ENCODE measurements at places on chromosomes 16 and 17.

DNA sequence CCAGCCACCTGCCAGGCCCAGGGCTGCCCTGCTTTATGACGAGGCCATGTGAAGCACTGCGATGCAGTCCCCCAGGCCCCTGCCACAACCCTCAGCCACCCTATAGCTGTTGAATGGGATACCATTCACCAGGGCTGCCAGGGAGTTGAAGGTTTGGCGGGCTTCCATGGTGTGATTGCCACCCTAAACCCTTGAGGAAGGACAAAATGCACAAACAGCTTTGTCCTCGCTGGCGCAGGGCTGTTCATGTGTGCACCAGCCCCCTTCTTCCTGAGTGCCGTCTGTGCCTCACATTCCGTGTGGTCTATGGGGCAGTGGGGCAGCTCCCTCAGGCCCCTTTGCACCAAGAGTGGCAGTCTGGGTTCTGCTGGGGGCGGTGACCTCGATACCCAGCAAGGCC is 25.3 kb downstream of the NARF start:
- DNase-seq: no peak

DNA sequence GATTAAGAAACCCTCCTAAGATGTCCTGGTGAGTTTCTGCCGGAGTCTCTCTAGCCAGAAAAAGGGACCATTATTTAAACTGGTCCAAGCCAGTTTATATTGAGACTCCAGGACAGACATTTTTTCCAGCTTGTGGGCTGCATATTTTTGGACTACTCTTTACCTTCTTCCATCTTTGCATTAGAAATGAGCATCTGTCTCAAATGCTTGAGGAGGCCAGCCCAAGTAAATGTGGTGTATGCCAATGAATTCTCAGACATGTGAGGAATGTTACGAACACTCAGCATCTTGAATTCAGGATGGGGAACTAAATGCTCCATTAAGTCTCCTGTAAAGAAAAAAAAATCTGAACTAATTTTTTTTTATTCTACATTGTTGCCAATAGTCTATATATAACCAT is 18.4 kb downstream of the TUBD1 start:
- DNase-seq: no peak

DNA sequence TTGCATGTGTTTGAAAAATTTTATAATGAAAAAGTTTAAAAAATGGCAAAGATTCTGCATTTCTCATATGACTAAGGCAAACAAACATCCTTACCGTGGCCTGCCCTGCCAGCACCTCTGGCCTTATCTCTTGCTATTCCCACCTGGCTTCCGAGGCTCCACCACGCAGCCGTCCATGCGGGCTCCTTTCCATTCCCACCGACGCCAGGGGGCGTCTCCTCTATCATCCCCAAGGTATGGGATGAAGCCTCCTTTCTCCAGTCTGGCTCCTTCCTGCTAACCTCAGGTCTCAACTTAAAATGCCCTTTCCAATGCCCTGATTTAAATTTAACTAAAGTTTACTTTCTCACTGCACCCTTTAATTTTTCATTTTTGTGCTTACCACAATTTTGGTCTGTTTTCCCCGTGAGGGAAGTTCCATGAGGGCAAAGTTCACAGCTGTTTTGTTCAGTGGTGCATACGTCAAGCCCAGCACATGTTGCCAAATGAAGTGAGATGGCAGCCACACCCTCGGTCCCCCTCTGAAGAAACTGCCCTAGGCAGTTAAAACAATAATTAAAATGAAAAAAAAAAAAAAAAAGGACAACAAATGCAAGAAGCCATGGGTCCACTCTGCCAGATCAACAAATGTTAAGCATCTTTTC is 13.3 kb upstream of the SDK2 start:
- DNase-seq: peak; percentile 5

DNA sequence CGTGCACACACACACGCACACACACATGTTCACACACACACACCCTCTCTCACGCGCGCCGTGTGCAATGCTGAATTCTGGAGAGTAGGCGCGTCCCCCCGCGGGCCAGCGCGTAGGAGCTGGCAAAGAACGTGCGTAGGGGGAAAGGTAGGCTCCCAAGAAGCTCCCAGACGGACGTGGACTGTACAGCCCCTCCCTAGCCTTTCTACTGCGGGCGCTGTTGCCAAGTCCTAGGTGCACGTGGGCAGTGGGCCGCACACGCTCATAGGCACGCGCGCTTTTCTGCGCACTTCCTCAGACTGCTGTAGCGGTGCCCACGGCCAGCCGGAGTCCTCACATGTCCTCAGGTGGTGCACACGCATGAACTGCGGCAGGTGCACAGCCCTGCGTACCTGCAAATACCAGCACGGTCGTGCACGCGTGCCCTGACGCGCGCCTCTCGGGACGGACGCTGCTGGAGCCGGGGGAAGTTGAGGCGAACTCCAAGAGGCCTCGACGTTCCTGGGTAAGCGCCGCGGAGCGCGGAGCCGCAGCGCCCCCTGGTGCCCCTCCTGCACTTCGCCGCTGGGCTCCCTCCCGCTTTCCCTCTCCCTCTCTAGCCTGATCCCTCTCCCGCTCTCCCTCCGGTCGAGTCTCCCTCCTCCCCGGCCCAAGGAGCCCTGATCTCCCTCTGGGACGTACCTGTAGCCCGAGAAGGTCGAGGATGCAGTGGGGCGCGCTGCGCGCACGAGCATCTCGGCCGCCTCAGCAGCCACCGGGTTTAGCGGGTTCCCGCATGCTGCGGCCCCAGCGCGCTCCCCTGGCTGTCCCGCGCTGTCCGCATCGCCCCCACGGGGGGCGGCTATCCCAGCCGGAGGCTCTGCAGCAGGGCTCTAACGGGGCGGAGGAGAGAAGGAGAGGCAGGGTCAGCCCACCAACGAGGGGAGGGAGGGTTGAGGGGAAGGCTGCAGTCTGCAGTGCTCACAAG is 749 bp downstream of the GRIN2A start:
- DNase-seq: peak; percentile 2

GRCh38 chr17:16273499-16273898 is 56.5 kb downstream of the PIGL start:
- no peak for DNase-seq

GRCh38 chr17:76102944-76103273 is 678 bp downstream of the EXOC7 start:
- peak; percentile 13 for DNase-seq

DNA sequence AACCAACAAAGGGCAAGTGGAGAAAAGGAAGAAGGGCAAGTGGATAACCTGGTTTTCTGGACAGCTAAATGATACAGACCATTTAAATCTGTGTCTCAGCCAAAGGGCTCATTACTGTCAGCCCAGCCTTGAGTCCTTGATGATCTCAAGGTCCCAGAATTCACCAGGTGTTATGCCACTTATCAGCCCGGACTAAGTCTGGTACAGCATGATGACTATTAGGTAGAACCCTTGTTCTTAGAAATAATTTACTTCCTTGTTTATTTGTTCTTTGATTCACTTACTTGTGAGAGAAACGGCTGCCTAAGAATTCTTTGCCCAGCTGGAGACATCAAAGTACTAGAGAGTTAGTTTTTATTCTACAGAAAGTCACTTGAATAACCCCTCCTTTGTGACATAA is 3.5 kb downstream of the PDILT start:
- DNase-seq: peak; percentile 20

- DNase-seq: no peak
These were observed 25.9 kb downstream of the LPCAT2 start for GRCh38 chr16:55534756-55535155.

DNA sequence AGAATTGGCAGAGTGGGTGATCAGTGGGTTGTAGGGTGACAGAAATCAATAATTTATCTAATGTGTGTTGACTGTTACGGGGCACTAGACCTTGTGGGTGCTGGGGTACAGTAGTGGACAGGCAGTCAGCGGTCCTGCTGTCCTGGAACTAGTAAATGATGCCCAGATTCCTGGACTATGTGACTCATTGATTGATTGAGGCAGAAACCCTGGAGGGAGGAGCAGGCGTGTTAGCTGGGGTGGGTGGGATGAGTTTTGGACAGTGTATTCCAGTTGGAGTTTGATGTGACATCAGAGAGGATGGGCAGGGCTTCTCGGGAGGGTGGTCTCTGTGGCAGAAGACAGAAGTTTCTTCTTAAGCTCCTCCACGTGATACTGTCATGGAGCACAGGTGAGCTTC is 24.4 kb downstream of the PRMT7 start:
- DNase-seq: no peak

- DNase-seq: no peak
These were observed 11.1 kb upstream of the MMP2 start for GRCh38 chr16:55467898-55468297.

DNA sequence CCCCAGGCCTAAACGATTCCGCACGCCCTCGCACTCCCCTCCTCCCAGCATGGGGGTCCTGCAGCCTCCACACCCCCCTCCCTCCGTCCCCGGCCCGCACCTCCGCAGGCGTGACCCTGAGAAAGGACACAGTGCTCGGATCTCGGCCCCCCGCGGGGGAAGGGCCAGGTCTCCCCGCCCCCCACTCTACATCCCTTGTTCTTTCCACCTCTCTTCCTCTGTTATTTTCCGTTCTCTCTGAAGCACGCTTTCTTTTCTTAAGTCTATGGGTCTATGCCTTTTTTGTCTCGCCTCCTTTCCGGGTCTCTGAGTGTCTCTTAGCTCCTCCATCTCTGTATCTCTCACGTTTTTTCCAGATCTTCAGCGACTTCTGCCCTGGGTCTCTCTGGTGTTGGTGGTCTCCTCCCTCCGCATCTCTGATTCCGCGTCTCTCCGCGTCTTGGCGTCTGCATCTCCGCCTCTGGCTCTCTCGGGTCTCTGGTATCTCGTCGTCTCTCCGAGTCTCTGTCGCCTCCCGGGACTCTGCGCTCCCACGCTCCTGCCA is 2.1 kb upstream of the HES7 start:
- no peak for DNase-seq

- no peak for DNase-seq
These were observed 5.5 kb downstream of the CAMKK1 start for GRCh38 chr17:3887394-3887793.

GRCh38 chr17:74433421-74434121 is 1.7 kb downstream of the GPRC5C start:
- DNase-seq: peak; percentile 56

DNA sequence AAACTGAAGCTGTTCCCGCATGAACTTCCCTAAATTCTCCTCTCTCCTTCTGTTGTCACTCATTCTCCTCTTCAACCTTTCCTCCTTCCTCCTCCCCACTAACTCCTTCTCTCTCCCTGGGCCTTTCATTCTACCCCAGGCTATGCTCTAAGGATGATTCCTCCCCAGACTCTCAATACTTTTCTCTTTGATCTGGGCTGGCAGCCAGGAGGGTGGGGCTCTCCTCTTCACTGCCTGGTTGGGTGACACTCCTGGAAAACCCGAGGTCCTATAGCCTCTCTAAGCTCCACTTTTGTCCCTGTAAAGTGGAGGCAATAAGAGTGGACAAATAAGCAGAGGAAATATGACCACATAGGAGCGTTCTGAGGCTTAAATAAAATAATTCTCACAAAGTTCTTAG is 46.2 kb downstream of the HSD17B2 start:
- DNase-seq: no peak

GRCh38 chr17:42251115-42251514 is 25.1 kb downstream of the STAT5B start:
- DNase-seq: peak; percentile 25

- DNase-seq: no peak
These were observed 5.1 kb downstream of the BAHCC1 start for GRCh38 chr17:81400154-81400977.

- DNase-seq: peak; percentile 78
These were observed 24.8 kb upstream of the MRPS23 start for GRCh38 chr17:57874434-57875289.

DNA sequence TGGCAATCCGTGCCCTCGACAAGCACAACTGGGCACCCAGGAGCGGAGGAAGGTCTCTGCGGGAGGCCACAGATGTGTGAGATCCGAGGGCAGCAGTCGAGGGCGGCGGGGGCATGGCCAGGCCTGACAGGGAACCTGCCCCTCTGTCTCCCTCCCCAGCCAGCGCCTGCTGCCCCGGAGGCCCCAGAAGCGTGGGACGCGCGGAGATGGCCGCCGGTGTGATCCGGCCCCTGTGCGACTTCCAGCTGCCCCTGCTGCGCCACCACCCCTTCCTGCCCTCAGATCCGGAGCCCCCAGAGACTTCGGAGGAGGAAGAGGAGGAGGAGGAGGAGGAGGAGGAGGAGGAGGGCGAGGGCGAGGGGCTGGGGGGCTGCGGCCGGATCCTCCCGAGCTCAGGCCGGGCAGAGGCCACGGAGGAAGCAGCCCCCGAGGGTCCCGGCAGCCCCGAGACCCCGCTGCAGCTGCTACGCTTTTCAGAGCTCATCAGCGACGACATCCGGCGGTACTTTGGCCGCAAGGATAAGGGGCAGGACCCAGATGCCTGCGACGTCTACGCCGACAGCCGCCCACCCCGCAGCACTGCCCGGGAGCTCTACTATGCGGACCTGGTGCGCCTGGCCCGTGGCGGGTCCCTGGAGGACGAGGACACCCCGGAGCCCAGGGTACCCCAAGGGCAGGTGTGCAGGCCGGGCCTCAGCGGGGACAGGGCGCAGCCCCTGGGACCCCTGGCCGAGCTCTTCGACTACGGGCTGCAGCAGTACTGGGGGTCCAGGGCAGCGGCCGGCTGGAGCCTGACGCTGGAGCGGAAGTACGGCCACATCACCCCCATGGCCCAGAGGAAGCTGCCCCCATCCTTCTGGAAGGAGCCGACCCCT is 1.7 kb downstream of the PERCC1 start:
- DNase-seq: no peak

GRCh38 chr17:63698381-63698885 is 1.5 kb downstream of the LIMD2 start:
- no peak for DNase-seq

DNA sequence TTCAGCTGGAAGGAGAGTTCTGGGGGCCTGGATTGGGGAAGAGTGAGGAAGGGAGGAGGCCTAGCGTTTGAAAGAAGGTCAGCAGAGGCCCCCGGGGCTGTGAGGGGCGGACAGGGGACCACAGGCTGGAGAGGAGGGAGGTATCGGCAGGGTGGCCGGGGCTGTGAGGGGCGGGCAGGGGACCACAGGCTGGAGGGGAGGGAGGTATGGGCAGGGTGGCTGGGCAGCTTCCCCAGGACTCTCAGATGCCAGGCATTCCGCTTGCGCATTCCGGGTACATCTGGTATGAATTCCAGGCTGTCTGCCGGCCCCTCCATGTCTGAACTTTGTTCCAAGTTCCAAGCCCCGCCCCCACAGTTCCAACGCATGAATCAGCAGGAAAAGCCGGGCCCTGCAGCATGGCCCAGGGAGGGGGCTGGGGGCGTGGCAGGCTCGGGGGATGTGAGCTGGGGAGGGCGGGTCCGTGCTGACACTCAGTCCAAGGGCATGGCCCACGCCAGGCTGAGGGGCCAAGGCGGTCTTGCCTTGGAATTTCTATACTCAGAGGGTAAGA is 4.3 kb upstream of the TLCD2 start:
- DNase-seq: peak; percentile 94

GRCh38 chr17:34673516-34673915 is 94.1 kb downstream of the TMEM132E start:
- no peak for DNase-seq

DNA sequence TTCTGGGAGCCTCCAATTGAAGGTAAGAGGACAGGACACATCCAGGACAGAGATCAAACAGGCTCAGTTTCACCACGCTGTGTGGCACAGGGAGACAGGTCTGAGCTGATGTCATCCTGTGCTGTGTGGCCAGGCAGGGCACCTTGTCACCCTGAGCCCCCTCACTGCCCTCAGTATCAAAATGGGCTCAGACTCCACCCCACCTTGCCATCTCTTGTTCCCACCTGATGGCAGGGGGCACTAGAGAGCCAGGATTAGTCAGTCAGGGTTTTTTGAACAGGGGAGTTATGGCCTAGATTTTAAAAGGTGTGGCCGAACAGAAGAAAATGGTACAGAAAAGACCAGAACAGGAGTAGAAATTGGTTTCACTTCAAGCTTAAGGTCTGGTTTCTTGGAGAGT is 2.6 kb downstream of the KAT2A start:
- peak; percentile 33 for DNase-seq

- peak; percentile 91 for DNase-seq
These were observed 40.3 kb upstream of the MRPS23 start for GRCh38 chr17:57889892-57890856.

Measured in renal cortical epithelial cell (primary cell).